Activated CD4-positive, alpha-beta memory T cell treated with anti-CD3 and anti-CD28 coated beads, Interleukin-2, amount 10 ng/mL, durations not matched to agents 7 days and 5 days (primary cell): ENCODE measurements at places on chromosomes 3 and 15. TPM values are rescaled to one million over a fixed set of nuclear protein-coding genes. Genes with fewer than 3 reads are reported as not detected.

The COX5A gene
- 273 TPM for total RNA-seq

DNA sequence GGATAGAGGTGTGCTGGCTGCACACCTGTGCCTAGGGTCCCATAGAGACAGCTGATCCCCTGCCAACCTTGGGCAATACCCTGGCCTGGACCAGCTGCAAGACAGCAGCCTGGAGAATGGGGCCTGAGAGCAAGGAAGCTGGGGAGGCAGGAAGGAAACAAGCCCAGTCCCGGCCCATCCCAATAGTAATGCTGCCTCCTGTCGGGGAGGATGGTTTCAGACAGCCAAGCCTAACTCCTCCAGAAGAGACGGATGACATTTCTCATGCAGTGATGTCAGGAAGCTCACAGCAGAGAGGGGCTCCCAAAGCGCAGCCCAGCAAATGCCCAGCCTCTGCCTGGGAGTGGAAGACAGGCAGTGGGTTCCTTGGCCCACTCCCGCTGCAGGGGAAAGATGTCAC, 408.8 kb downstream of the OCA2 start:
- H3K36me3 ChIP-seq, result no peaks in the 10 kb centered on the region
- no peaks in the 10 kb centered on the region for H3K4me1 ChIP-seq
- no peak overlapping the region for H3K27ac ChIP-seq
- no peaks in the 10 kb centered on the region for H3K27me3 ChIP-seq
- DNase-seq, result no peak

DNA sequence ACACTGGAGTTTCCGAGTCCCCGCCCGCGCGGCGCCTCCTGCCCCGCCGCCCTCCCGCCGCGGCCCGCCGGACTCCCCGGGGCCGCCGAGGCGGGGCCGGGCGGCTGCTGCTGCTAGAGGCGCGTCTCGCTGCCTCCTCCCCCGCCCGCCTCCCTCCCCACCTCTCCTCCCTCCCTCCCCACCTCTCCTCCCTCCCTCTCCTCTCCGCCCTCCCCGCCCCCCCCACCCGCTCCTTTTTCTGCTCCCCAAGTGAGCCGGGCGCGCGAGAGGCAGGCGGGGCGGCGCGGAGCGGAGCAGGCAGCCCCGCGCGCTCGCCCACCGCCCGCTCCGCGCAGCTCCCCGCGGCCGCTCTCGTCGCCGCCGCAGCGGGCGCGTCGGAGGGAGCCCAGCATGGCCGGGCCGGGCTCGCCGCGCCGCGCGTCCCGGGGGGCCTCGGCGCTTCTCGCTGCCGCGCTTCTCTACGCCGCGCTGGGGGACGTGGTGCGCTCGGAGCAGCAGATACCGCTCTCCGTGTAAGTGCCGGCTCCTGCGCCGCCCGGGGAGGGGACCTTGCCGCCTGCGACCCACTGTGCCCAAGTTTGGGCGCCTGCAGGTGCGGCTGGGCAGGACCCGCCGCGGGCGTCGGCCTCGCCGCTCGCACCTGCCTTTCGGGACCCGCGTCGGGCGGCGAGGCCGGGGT, at the start of gene CACNA2D3:
TSS of gene CACNA2D3 (plus strand) at position 229 of the 679 bp plus-strand sequence.
- no peak for DNase-seq
- H3K36me3 ChIP-seq, result peaks cover 2% of the 10 kb centered on the region
- H3K27me3 ChIP-seq, result peaks cover 49% of the 10 kb centered on the region
- peaks cover 1% of the 10 kb centered on the region for H3K4me1 ChIP-seq

The B3GNT5 gene
- total RNA-seq, result 0.60 TPM

- H3K4me3 ChIP-seq, result no peak overlapping the region
- no peaks in the 10 kb centered on the region for H3K36me3 ChIP-seq
- DNase-seq, result no peak
- no peak overlapping the region for H3K27ac ChIP-seq
- no peaks in the 10 kb centered on the region for H3K4me1 ChIP-seq
Measured at GRCh38 chr3:174287705-174288104, 571.4 kb upstream of the NAALADL2 start.

DNA sequence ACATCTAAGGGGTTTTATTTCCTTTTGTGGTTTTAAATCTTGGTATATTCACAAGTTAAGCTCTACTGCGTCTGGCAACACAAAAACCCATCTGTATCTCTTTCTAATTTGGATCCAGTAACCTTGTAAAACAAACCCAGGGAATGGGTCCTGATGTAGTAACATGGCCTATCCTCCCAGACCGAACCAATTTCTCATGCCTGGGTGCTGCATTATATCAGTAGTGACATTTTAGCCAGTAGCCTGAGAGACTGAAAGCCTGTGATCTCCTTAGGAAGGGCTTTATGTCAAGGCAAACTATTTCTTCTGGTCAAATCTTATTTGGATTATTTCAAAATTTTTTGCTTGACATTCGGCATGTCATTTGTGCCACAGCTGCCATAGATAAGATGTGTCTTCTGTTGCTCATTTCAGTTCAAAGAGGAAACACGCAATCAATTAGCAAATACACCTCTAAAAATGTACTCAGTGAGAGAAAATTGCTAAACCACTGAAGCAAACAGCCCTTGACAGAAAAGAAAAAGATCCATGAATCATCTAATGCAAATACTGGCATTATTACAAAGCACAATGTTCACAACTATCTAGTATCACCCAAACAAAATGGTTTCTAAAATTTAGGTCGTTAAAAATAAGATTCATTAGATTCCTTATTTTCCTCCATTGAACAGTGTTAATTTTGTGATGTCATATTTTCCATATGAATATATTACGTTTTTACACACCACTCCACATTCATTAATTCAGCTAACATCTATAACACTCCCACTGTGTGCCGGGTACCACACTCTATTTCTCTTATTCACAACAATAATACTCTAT, 4.0 kb downstream of the NPTN start:
- DNase-seq, result no peak
- peaks cover 2% of the 10 kb centered on the region for H3K36me3 ChIP-seq
- H3K4me3 ChIP-seq, result no peak overlapping the region
- H3K27me3 ChIP-seq, result peaks cover 2% of the 10 kb centered on the region
- H3K4me1 ChIP-seq, result peaks cover 48% of the 10 kb centered on the region

The TPRA1 gene
- total RNA-seq, result 22.6 TPM

- no peak overlapping the region for H3K27ac ChIP-seq
- H3K27me3 ChIP-seq, result peaks cover 5% of the 10 kb centered on the region
- H3K4me1 ChIP-seq, result peaks cover 2% of the 10 kb centered on the region
- no peak overlapping the region for H3K4me3 ChIP-seq
Measured at GRCh38 chr3:67090474-67090873, 92.4 kb downstream of the KBTBD8 start.

DNA sequence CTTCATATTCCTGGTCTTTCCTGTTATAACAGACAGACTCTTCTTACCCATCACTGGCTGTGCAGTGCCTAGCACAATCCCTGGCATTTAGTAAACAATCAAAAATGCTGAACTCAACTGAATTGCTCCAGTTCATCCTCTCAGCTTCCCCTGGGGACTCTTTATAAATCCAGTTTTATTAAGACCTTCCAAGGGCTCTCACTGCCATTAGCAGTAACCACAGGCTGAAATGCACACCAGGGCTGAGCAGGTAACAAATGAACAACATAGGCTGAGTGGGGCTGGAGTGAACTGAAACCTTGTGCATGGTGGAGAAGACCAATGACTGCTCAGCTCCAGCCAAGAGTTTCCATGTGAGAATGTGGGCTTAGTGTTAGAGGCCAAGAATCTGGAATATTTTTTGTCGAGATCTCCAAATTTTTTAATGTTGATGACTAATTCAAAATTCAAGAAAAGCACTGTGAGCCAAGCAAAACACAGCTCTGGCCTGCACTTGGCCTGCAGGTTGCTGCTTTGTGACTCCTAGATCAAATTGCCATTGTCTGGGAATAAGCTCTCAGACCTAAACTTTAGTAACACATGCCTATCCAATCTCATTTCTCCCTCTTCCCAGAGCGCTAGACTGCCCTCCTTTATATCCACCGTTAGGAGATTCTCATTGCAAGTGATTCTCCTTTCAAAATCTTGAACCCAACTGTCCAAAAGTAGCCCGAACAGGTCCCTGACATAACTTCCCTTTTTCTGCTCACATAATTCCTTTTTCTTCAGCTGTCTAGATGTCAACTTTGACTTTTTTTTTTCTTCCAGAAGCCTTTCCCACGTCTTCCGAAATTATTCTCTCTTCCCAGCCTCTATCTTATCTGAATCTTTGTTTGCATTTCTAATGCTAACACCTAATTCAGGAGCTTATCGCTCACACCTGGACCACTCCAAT, 7.4 kb downstream of the SQOR start:
- peaks cover 89% of the 10 kb centered on the region for H3K4me1 ChIP-seq
- peak overlapping the region; percentile 19 for H3K27ac ChIP-seq
- no peak overlapping the region for H3K4me3 ChIP-seq
- DNase-seq, result no peak
- H3K27me3 ChIP-seq, result no peaks in the 10 kb centered on the region

- no peaks in the 10 kb centered on the region for H3K27me3 ChIP-seq
- H3K27ac ChIP-seq, result no peak overlapping the region
- no peaks in the 10 kb centered on the region for H3K36me3 ChIP-seq
- DNase-seq, result no peak
- H3K4me3 ChIP-seq, result no peak overlapping the region
- H3K4me1 ChIP-seq, result no peaks in the 10 kb centered on the region
Measured at GRCh38 chr3:21392526-21392925, 358.5 kb downstream of the ZNF385D start.

DNA sequence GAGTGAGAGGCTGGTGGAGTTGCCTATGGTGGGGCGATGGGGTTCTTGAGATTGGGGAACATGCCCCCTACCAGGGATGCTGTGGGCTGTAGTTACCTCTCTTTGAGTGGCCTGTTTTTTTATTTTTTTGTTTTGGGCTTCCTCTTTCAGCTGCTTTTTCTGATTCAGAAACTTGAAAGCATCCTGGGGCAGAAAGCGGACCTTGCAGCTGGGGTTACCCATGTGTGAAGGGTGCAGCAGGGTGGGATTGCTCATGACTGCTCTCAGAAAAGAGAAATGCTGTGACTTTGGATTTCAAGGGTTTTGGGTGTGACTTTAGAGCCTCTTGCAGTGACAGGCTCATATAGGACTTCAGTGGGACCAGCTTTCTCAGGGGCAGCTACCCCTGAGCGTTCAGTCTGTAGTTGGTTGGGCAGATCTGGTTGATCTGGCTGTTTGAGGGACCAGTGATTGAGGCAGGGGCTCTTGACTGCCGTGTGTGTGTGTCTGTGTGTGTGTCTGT, 1.8 kb downstream of the LIMD1 start:
- H3K4me1 ChIP-seq, result peaks cover 70% of the 10 kb centered on the region
- H3K27ac ChIP-seq, result peak overlapping the region; percentile 69
- no peaks in the 10 kb centered on the region for H3K27me3 ChIP-seq
- no peak for DNase-seq
- peak overlapping the region; percentile 89 for H3K4me3 ChIP-seq
- H3K36me3 ChIP-seq, result peaks cover 52% of the 10 kb centered on the region

DNA sequence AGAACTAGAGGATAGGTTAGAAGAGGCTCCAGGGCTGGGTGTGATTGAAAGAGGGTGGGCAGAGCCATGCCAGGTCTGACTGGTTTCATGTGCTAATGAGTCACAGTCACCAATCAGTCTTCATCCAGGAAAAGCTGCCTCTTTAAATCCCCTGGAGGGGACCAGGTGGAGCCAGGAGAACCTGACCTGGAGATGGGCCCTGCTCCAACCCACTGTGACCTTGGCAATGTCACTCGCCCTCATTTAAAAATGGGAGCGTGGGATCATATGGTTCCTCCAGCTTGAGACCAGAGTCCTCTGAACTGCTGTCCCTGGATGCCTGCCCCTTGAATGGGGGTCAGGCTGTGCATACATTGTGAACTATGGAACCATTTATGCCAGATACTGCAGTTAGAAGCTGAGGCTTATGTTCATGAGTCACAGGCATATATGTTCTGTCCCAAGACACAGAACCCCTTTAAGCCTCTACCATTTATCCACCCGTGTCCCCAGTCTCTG, 23.0 kb downstream of the HES1 start:
- H3K4me3 ChIP-seq, result no peak overlapping the region
- H3K27me3 ChIP-seq, result peaks cover 72% of the 10 kb centered on the region
- H3K27ac ChIP-seq, result no peak overlapping the region
- no peaks in the 10 kb centered on the region for H3K4me1 ChIP-seq
- H3K36me3 ChIP-seq, result peaks cover 4% of the 10 kb centered on the region

DNA sequence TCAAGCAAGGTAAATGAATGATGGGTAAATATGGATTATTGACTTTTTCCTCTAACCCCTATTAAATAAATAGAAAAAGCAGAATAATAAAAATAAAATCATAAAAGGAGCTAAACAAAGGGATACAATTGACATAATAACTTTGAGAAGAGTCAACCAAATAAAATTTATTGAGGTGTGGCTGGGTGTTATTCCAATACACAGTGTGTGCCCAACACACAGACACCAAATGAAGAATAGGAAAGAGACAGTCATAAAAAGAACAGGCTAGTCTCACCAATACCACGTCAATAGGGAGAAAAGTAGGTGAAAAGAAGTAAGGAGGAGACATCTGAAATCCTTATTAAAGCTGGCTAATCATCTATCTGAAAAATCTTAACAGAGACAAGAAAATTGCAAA, 127.1 kb downstream of the ZBBX start:
- H3K27ac ChIP-seq, result no peak overlapping the region
- H3K4me3 ChIP-seq, result no peak overlapping the region
- no peaks in the 10 kb centered on the region for H3K36me3 ChIP-seq
- no peaks in the 10 kb centered on the region for H3K27me3 ChIP-seq

The SMCO1 gene
- not detected for total RNA-seq

- H3K4me3 ChIP-seq, result no peak overlapping the region
- H3K4me1 ChIP-seq, result peaks cover 29% of the 10 kb centered on the region
- no peak overlapping the region for H3K27ac ChIP-seq
- no peak for DNase-seq
- peaks cover 16% of the 10 kb centered on the region for H3K27me3 ChIP-seq
Measured at GRCh38 chr3:169865176-169865767, 4.5 kb downstream of the LRRC31 start.

DNA sequence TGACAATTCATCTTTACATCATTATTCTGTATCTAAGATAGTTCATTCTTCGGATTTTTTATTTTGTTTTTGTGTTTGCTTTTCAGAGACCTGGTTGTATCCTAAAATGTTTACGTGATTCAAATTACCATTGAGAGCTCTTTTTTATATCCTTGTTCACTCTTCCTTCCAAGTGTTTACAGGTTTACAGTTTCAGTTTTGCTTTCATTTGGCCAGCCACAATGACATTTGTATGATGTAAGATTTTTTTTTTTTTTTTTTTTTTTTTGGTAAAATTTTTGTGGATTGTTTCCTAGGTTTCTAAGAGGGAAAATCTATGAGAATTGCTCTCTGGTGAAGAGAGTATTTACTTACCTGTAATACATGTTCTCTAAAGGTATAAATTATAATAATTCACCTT, 55.0 kb downstream of the SETD5 start:
- no peak for DNase-seq
- H3K27me3 ChIP-seq, result no peaks in the 10 kb centered on the region
- H3K4me1 ChIP-seq, result peaks cover 37% of the 10 kb centered on the region
- peak overlapping the region; percentile 88 for H3K27ac ChIP-seq
